Activated naive CD4-positive, alpha-beta T cell treated with anti-CD3 and anti-CD28 coated beads for 36 hours (primary cell): ENCODE measurements at places on chromosomes 4 and X.

GRCh38 chr4:147799986-147800555, 68.2 kb downstream of the ARHGAP10 start:
- peak; percentile 68 for DNase-seq

GRCh38 chr4:189232274-189232673, 708.4 kb upstream of the FRG1 start:
- DNase-seq, result no peak

DNA sequence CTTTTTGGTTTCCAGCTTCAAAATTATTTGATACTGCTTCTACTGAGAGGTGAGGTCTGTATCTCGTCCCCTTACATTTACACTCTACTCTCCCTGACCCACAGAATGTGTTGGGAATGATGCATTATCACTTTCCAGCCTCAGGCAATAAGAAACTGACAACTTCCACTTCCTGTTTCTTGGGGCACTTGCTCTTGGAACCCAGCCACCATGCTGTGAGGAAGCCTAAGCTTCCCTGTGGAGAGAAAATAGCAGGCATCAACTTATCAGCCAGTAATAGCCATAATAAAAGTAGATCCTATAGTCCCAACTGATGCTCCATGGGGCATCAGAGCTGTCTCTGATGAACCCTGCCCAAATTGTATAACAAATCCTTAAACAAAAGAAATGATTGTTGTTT, 32.6 kb downstream of the RELL1 start:
- no peak for DNase-seq

- DNase-seq, result no peak
Measured at GRCh38 chr4:64756016-64756415, 346.8 kb upstream of the TECRL start.

DNA sequence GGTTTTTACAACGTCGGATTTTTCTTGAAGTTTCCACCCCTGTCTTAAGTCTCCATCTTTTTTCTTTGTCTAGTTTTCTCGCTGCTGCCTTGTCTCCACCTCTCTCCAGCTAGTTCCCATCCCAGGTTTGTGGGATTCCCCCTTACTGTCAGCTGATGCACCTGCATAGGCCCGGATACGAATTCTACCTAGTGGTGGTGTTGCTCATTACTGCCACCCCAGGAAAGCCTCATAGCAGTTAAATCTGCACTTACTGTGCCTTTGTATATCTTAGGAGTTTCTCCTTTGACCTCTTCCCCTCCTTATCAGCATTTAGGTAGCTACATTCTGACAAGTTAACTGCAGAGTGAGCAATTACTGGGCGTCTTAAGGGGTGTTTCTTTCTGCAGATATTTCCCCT, 1693.1 kb upstream of the TENM3 start:
- no peak for DNase-seq

GRCh38 chr4:140928880-140929279, 172.7 kb upstream of the TBC1D9 start:
- no peak for DNase-seq

DNA sequence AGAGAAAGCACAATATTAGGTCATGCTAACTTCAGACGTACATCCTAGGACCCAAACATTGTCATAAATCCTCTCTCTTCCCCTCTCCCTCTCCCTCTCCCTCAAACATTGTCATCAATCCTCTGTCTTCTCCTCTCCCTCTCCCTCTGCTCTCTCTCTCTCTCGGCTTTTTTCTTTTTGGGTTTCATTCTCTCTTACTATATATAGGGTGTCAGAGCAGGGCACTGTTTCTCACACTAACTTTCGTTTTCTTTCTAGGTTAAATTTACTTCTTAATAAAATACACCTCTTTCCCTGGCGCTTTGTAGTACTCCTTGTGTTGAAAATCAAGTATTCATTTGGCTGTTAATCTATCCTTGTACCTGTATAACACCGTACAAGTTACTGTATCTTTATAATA, 37.0 kb upstream of the HERC5 start:
- DNase-seq, result no peak

DNA sequence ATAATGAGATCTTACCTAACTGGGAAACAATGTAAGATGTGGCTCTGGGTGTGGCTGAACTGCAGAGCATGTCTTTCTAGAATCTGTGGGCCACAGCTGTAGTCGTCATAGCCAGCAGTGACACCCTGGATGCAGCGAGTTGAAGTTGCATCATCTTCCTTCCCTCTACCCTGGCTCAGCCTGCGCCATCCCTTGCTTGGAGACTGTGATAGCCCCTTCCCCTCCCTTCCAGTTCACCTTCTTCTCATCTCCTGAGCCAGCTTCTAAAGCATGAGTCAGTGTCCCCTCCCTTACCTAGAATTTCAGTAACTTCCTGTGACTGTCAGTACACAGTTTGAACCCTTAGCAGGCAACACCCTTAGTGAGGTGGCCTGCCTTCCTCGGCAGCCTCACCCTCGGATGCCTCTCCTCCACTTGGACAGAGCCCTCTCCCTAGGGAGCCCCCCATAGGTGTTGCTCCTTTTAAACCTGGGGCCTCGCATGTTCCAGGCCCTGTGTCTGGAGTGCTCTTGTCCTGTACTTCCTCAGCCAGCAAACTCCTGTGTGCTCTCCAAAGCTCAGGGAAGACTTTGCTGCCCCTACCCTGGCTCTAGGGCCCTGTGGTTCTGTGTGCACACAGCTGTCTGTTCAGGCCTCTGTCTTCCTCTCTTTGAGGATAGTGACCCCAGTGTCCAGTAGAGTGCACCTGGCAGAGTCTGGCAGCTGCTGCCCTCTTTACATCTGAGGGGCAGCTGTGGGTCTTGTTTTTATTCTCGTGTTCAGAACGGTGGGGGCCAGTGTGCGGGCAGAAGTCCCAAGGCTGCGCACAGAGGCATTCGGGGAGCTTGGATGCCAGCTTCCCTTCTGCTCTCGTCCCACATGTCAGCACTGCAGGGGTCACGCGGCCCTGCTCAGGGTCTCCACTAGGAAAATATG, 43.7 kb upstream of the TADA2B start:
- DNase-seq, result peak; percentile 69

DNA sequence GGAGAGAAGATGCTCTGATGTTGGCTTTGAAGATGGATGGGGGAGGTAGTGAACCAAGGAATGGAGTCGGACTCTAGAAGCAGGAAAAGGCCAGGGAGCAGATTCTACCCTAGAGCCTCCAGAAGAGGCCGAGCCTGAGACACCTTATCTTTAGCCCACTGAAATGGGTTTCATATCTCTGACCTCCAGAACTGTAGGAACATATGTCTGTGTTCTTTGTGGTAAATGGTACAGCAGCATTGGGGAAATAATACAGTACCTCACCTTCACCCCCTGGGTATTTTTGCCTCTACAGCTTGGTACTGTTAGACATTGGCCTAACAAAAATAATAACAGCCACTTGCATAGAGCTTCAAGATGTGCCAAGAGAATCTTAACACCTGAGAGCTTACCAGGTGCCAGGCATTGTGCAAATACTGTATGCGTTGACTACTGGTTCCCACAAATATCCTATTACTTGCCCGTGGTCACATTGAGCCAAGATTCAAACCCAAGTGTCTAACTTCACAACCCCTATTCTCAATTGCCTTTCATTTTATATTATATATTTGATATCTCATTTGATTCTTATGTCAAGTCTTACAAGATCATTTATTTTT, 57.0 kb upstream of the PGM2 start:
- DNase-seq, result no peak

GRCh38 chr4:119000400-119000799, 111.7 kb downstream of the SYNPO2 start:
- DNase-seq, result no peak

GRCh38 chrX:132592880-132593279, 104.0 kb upstream of the MBNL3 start:
- peak; percentile 13 for DNase-seq

DNA sequence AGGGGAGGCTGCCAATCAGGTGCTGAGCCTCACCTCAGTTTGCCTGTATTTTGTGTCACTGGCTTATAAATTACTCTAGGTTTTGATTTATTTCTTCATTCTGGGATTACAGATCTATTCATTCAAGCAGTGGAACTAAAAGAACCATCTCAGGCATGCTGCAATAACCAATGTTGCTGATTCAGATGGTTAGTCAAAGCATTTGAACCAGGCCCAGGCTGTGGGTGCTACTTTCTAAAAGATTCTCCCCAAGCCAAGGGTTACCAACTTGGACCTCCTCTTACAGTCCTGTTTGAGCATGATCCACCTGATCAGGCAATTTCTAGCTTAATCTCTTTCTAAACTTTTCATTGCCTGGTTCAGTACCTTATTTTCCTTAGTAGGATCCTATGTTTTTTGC, 67.2 kb downstream of the TMEM131L start:
- DNase-seq, result peak; percentile 33

DNA sequence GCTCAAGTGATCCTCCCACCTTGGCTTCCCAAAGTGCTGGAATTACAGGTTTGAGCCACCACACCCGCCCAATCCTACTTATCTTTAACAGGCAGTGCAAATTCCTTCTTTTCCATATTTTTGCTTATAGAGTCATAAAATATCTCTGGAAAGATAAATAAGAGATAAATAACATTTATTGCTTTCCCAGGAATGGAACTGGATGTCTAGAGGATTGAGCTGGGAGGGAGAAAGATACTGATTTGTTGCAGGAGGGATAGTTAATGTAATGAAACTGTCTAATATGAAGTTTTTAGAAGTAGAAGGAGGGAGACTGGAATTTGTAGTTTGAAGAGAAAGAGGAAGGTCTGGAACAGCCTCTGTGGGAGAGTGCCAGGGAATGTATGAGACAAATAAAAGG, 20.2 kb downstream of the ITGB1BP2 start:
- DNase-seq, result no peak
